ENCODE measurements at places on chromosomes 1 and 21.

GRCh38 chr1:207645635-207646081 is 725 bp downstream of the CR1L start:
- DNase-seq: no peak

GRCh38 chr1:18142969-18143368 is 35.4 kb downstream of the IGSF21 start:
- DNase-seq: no peak

DNA sequence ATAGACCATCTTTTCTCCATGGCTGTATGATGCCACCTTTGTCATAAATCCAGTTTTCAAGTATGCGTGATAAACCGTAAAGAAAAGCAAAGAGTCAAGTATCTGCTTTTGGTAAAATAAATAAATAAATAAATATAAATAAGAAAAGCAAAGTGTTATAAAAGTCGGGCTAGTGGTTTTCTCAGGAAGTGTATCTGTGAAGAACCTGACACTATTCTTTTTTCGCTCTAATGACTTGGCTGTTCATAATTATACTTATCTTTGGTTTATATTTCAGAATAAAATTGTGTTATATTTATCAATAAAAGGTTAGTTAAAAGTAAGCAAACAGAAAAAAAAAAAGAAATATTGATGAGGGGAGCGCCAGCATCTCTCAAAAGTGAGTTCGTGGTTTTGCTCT is 594 bp upstream of the EXO5 start:
- no peak for DNase-seq

DNA sequence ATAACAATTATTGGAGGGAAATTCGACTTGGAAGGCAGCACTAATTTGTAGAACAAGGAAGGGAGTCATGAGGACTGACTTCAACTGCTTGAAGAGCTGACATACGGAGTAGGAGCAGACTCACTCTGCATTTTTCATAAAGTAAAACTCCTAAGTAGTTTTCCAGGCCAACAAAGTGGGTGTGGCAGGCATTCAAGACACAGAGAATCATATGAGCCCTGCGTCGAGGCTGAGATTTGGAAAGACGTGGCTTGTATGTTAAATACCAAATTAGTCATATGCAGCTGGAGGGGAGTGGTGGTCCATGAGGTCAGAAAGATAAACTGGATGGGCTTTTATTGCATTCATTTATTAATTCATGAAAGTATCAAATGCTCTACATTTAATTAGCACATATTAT is 255.7 kb upstream of the JUN start:
- DNase-seq: no peak

- DNase-seq: no peak
Observed at GRCh38 chr21:16588433-16588860, 858.7 kb downstream of the USP25 start.

DNA sequence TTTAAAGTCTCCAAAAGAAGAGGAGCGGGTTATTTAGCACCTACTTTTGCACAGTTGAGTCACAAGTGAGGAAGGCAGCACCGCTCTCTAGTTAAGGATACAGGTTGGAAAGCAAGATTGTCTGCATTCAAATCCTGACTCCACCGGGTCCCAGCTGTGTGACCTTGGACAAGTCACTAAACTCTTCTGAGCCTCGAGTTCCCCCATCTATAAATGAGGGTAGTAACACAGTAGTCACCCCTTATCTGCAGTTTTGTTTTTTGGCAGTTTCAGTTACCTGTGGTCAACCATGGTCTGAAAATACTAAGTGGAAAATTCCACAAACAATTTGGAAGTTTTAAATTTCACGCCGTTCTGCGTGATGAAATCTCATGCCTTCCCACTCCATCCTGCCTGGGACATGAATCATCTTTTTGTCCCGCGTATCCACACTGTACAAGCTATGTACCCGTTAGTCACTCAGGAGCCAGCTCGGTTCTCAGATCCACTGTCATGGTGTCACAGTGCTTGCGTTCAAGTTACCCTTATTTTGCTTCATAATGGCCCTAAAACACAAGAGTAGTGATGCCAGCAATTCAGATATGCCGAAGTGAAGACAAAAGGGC is 49.4 kb downstream of the CAPZB start:
- no peak for DNase-seq

GRCh38 chr1:59682396-59683080 is 132.2 kb upstream of the HOOK1 start:
- DNase-seq: no peak

DNA sequence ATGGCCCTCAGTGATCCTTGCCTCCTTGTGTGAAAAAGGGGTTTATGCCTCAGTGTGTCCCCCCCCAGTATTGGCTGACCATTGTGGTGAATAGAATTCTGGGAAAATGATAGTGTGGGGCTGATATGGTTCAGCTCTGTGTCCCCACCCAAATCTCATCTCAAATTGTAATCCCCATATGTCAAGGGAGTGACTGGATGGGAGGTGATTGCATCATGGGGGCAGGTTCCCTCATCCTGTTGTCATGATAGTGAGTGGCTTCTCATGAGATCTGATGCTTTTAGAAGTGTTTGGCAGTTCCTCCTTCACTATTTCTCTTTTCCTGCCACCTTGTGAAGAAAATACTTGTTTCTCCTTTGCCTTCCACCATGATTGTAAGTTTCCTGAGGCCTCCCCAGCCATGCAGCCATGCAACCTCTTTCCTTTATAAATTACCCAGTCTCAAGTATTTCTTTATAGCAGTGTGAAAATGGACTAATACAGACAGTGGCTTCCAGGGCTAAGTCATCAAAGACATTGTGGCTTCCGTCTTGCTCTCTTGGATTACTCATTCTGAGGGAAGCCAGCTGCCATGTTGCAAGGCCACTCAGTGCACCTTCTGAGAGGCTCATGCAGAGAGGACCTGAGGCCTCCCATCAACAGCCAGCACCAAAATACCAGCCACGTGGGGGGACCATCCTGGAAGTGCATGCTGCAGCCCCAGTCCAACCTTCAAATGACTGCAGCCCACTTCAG is 40.6 kb upstream of the SOD1 start:
- DNase-seq: no peak

GRCh38 chr1:212713465-212714136 is 14.0 kb upstream of the BATF3 start:
- no peak for DNase-seq

- no peak for DNase-seq
Observed at GRCh38 chr1:30183895-30184294, 539.5 kb downstream of the MATN1 start.

DNA sequence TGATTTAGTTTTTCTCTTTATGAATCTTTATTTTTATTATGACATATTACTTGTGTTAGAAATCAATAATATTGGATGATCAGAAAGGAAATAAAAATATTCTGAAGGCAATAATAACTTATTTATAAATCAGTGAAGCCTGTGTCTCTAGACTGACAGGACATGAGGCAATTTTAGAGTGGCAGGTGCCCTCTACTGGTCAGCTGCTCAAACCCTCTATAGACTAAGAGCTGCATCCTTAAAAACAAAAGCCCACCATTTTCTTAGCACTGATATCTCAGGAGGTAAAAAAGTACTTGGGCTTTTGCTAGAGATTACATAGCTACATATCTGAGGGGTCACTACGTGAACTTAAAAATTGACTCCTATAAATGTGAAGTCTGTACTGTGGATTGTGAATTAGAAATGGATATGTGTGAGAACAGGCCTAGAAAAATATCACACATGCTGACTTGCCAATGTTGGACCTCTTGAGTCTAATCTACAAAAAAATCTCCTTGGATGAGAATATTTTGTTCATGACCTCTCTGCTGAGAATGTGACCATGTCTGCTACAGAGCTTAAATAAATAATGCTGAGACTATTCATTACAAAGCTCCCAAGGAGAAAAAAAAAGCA is 597.9 kb upstream of the ADAMTS5 start:
- no peak for DNase-seq

GRCh38 chr1:160168016-160168415 is 16.6 kb downstream of the ATP1A4 start:
- no peak for DNase-seq

GRCh38 chr1:69438056-69438795 is 129.5 kb upstream of the LRRC7 start:
- no peak for DNase-seq

DNA sequence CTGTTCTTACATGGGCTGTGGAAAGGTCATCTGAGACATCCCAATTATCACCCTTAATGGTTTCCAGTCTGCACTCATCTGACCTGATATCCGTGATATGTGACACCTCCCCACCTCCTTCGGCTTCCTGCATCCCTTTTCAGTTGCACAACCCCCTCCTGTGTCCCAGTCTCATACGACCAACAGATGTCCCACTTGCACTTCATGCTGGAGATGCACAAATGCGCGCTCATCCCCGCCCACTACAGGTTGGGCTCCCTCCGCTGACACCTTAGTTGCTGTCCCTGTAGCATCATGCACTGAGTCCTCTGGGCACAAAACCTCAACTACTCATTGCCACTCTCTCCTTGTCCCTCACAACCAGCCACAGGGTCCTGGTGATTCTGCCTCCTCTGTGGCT is 94.4 kb downstream of the MIS18A start:
- DNase-seq: no peak

DNA sequence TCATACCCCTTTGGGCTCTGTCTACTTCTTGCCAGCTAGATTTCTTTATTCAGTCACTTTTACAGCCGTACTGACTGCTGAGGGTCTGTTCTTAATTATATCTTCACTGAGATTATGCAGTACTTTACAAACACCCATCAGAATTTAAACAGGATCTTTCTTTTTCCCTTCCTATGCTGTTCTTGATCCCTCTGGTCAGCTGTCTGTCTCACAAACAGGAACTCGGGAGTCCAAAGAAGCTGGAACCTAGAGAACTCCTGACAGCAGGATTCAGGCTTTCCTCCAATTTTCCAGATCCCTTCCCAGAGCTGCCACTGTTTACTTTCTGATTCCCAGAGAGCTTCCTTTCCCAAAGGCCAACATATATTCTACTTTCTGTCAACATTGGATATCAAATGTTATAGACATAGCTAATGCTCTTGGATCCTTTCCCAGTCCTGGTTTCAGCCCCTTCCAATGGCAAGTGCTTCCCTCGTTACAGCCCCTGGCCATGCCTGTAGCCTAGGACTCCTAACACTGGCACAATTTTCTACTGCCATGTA is 59.5 kb downstream of the ATP2B4 start:
- DNase-seq: no peak

GRCh38 chr1:201011616-201012015 is 11.9 kb downstream of the KIF21B start:
- DNase-seq: no peak

GRCh38 chr1:100499194-100499811 is 38.6 kb upstream of the GPR88 start:
- DNase-seq: no peak

DNA sequence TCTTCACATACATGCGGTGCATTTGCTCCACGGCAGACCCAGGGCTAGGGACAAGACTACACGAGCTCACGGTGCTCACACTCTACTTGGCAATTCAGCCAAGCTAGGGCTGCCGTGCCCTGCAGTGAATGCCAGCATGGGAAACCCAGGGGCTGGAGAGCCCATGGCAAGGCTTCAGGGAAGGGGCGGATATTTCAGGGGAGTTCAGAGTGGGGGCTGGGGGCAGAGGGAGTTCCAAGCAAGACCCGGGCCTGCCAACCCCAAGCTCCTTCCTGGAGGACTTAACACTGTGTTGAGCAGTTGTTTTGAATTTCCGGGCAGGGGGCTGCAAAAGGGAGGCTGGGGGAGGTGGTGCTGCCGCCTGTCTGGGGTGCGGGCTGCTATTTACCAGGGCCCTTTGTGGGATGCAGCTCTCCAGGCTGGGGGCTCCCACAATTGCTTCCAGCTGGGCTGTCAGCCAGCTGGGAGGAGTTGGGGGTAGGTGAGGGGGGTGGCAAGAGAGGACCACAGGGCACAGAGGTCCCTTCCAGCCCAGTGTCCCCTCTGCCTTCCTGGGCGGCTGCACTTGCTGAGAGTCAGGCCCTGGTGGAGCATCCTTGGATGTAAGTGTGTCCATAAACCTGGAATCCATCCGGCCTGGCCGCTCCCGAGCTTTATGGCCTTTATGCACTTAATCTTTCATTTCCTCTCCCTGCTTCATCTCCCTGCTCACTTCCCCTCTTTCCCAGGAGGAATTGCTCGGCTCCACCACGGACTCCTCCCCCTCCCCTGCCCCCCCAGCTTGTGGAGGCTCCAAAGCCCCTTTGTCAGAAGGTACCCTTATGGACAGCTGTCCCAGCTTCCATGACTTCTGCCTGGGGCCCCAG is 55.8 kb upstream of the SSBP3 start:
- no peak for DNase-seq

Data from CD4-positive, alpha-beta T cell treated with Interleukin-6 for 4 hours (primary cell).